ENCODE measurements at places on chromosomes 13 and 19.

GRCh38 chr13:109154146-109154545 is 524.7 kb downstream of the MYO16 start:
- DNase-seq, result no peak

DNA sequence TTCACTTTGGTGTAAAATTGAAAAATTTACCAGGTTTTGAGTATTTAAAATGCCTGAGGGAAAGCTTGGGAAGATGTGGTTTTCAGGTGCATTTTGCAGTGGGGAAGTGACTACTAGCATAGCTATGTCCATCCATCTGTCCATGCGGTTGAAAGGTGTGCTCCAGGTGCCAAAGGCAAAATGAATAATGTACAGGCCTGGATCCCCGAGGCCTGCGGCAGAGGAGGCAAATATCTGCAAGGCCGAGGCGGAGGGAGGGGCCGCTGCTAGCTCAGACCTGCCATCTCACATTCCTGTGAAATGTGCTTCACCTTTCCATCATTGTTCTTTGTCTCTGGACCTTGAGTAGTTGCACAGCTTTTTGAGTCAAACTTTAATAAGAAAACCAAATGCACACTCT is 65.5 kb downstream of the ERCC5 start:
- no peak for DNase-seq

GRCh38 chr19:38527466-38528136 is 90.2 kb downstream of the MAP4K1 start:
- DNase-seq, result no peak

DNA sequence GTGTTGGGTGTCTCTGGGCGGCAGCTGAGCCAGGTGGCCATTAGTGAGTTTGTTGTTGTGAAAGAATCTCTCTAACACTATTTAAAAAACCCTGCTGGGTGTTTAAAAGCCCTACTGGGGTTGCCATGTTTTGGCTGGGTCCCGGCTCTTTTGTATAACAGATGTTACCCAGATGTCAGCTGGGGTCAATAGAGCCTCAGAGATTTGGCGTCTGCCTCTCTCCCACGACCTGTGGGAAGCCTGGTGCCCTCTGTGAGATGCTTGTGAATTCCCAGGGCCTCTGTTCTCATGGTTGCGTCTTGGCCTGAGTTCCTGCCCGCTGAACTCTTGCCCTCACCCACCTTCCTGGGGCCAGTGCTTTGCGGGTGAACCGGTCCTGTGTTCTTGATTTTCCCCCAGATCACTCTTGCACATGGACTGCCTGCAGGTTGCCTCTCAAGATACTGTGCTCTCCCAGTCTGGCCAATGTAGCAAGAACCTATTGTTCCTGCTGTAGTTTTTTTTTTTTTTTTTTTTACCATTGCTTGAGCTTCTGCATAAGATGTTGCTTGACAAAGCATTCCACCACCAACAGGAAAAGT is 9.5 kb downstream of the NFILZ start:
- no peak for DNase-seq

DNA sequence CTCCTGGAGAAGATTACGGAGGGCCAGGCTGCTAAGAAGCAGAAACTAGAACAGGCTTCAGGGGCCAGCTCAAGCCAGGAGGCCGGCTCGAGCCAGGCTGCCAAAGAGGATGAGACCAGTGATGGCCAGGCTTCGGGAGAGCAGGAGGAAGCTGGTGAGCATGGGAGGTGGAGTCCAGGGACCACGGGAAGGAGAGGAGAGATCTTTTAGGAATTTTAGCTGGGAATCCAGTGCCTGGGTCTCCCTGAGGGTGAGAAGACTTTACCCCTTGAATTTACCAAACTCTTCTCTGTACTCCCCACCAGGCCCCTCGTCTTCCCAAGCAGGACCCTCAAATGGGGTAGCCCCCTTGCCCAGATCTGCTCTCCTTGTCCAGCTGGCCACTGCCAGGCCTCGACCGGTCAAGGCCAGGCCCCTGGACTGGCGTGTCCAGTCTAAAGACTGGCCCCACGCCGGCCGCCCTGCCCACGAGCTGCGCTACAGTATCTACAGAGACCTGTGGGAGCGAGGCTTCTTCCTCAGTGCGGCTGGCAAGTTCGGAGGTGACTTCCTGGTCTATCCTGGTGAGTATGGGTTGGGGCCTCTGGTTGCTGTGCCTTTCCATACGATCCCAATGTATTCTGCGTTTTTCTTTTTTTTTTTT is 824 bp downstream of the TSEN34 start:
- DNase-seq, result no peak

DNA sequence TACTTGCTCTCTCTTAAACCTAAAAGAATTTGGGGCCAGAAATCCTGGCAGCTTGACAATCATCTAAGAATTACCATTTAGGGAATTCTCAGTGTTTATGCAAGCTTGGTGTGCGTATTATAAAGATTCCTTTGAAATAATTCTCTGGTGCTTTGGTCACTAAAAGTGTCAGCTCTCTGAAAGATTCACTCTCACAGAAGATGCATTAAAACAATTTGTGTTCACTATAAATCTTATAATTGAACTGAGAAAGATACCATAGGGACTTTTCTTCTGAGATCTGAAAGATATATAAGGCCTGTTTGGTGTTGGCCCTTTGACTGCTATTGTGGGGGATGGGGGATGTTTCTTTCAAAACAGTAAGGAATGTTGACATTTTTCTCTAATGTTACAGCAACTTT is 27.3 kb downstream of the EPSTI1 start:
- no peak for DNase-seq

GRCh38 chr19:17762505-17763229 is 11.4 kb downstream of the FCHO1 start:
- no peak for DNase-seq

DNA sequence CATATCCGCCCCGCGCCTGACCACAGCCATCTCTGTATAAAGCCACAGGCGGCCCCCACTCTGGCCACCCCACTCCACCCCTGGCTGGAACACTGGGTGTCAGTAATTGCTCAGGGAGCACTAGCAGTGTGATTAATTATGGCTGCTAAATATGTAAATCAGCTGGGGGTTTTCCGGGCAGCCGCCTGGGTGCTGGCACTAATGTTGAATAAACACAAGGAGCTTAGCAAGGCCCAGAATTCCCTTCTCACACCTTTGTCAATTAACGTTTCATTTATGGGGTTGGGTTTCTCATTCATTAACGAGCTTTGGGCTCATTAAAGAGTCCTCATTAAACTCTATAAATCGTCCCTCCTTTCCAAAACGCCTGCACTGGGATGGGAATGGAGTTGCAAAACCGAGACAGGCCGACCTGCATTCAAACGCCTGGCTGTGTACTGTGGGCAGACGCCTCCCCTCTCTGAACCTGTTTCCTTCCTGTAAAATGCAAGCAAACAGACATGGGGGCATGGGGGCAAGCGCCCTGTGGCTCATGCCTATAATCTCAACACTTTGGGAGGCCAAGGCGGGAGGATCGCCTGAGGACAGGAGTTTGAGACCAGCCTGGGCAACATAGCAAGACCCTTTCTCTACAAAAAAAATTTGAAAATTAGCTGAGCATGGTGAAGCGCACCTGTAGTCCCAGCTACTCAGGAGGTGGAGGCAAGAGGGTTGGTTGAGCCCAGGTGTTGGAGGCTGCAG is 17.7 kb upstream of the OLFM2 start:
- no peak for DNase-seq

GRCh38 chr19:55041627-55042343 is 3.7 kb upstream of the GP6 start:
- DNase-seq, result no peak

DNA sequence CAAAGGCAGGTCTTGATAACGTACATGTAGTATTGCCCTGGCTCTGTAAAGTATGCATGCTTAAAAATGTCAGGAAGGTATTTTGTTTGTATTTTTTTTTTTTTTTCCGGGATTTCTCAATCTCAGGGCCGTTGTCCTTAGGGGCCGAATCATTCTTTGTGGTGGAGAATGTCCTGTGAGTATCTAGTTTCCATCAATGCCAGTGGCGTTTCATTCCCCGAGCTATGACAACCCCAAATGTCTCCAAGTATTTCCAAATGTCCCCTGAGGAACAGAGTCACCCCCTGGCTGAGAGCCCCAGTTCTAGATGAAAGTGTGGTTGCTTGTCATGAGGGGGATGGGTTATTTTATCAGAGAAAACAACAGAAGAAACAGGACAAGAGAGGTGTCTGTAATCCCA is 68.7 kb downstream of the ACSBG2 start:
- DNase-seq, result no peak

DNA sequence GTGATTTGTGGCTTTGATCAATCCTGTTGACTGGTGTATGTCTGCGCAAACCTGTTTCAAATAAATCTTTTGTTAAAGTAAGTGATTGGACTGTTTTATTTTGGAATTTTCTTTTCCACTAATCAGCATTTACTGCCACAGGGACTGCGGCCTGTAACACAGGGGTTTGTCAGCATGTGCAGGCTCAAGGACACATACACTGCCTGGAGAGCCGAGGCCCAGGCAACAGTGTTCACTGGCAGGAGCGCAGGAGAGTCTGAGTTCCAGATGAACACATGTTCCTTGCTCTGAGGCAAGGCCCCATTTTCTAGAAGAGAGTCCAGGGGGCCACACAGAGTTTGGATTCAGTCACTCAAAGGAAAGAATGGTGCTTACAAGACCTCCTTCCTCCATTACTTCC is 26.0 kb downstream of the SHISA2 start:
- no peak for DNase-seq

Measured in stimulated activated CD4-positive, alpha-beta T cell treated with anti-CD3 and anti-CD28 coated beads, TNF-alpha, amount 100 ng/mL, for 1 hour (primary cell).